ENCODE measurements at places on chromosomes 7 and 10.

- DNase-seq = no peak
These were observed 21.0 kb downstream of the BLNK start for GRCh38 chr10:96250349-96250748.

- no peak for DNase-seq
These were observed 8.6 kb downstream of the MUC3A start for GRCh38 chr7:100957832-100958421.

- no peak for DNase-seq
These were observed 233.3 kb upstream of the FOXP2 start for GRCh38 chr7:114181280-114181679.

GRCh38 chr7:101681170-101682007, 52.3 kb upstream of the MYL10 start:
- DNase-seq = no peak

DNA sequence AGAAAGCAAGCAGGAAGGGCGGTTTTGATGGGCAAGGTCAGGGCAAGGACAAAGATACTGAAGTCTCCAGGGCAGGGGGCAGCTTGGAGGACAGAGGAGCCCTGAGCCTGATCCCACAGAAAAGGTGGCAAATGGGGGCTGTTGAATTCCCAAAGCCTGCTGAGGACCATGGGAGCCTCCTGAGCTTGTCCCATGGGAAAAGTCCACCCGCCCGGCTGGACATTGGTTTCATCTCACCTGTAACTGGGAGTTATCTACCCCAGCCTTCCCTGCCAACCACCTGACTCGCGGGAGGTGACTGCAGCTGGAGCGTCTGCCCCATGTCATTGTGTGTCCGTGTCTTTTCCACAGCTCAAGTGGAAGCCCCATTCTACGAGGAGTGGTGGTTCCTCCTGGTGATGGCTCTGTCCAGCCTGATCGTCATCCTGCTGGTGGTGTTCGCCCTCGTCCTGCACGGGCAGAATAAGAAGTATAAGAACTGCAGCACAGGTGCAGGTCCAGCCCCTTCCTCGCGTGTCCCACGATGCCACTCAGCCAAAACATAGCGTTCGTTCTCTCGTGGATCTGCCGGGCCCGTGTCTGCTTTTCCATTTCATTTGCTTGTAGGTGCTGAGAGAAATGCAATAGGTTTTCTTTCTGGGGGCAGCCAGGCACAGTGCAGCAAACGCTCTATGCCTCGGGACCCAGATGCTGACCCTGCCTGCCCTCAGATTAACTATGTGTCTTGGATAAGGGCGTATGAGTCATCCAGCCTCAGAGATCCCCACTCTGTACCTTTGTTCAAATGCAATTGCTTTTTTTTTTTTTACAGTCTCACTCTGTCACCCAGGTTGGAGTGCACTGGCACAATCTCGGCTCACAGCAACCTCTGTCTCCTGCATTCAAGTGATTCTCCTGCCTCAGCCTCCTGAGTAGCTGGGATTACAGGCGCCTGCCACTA, 444.5 kb upstream of the FOXK1 start:
- no peak for DNase-seq

GRCh38 chr10:69835233-69835632, 33.5 kb downstream of the COL13A1 start:
- no peak for DNase-seq

DNA sequence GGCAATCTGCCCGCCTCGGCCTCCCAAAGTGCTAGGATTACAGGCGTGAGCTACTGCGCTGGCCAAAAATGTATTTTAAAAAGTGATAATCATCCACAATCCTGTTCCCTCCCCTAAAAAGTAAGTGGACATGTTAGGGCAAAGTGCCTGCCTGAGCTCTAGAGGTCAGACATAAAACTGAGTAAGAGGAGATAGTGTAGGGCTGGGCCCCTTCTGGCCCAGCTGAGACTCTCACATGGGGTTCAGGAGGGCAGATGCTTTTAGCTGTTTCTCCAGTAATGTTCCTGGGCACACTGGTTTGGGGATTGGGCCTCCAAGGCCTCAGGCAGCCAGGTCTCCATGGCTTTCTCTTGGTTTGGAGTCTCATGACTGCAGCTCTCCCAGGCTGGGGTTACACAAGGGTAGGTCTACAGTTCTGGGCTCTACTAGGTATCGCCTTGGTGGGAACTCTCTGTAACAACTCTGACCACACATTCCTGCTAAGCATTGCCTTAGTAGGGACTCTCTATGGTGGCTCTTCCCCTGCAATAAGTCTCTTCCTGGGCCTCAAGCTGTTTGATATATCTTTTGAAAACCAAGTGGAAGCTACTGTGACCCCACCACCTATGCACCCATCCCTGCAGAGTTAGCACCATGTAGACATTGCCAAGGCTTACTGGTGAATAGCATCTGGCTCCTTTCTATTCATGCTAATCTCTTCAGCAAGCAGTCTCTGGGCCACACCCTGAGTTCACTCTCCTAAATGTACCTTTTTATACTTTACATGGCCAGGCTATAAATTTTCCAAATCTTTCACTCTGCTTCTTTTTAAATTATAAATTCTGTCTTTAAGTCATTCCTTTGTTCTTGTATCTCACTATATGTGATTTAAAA, 6.9 kb upstream of the NUDCD3 start:
- DNase-seq = no peak

DNA sequence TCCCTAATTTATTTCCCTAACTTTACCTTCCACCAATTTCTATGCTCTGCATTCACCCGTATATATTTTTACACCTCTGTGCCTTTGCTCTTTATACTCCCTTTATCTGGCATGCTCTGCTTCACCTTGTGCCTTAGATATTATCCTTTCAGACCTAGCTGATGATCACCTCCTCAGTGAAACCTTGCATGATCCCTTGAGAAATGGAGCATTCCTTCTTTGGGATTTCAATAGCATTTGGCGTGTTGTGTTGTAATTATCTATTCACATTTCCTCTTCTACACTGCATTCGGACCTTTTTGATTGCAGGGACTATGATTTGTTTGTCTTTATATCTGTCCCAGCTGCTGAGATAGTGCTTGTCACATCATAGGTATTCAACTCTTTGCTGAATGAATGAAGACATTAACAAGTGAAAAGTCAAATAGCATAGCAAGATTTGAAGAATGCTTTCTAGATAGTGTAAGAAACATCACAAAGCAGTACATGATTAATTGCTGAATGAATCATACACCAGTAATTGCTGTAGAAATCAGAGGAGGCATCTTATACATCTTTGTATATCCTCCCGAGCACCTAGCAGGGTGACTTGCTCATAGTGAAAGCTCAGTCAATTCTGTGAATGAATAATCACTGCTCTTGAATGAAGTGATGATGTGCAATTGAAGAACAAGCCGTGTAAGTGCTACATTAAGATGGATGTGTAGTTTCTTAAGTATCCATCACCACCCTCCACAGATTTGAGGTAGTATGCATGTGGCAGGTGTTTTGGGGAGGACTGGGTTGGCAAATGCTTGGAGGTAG, 2.0 kb upstream of the TM9SF3 start:
- peak; percentile 51 for DNase-seq

GRCh38 chr7:30348083-30348560, 63.7 kb downstream of the ZNRF2 start:
- DNase-seq = peak; percentile 56

GRCh38 chr7:47954231-47954911, 6.1 kb upstream of the PKD1L1 start:
- no peak for DNase-seq

GRCh38 chr7:116443646-116444045, 55.9 kb upstream of the CAV2 start:
- DNase-seq = no peak

GRCh38 chr7:137753948-137754851, 92.6 kb downstream of the DGKI start:
- DNase-seq = no peak
